ENCODE measurements at places on chromosomes 6 and 20.
A peak's percentile ranks its signal among the peaks of the same experiment; 100 is the strongest.

- peak; percentile 91 for DNase-seq
These were observed 14.6 kb downstream of the TJAP1 start for GRCh38 chr6:43491750-43492661.

GRCh38 chr6:46556053-46556452, 64.8 kb upstream of the RCAN2 start:
- DNase-seq: no peak

- no peak for DNase-seq
These were observed 109.8 kb downstream of the CRYBG1 start for GRCh38 chr6:106470316-106470715.

DNA sequence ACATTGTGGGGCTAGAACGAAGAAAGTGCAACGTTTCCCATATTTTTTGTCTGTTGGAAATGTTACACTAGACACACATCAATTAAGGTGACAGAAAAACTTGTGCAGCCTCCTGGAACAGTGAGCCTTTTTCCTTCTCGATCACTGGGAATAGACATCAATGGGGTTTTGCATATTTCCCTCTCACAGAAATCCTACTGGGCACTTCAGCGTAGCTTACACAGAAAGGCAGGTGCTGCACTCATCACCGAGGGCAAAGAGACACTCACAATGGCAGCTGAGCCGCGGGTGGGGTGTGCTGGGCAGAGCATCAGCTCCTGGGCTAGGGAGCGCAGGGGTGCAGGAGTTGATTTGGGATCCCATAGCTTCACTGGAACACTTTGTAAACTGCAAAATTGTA, 64.5 kb downstream of the THBS2 start:
- no peak for DNase-seq

- DNase-seq: peak; percentile 62
These were observed 862 bp downstream of the UCKL1 start for GRCh38 chr20:63955281-63955826.

- no peak for DNase-seq
These were observed 142.0 kb upstream of the GMDS start for GRCh38 chr6:2387445-2387844.

- DNase-seq: no peak
These were observed 13.9 kb downstream of the JAG1 start for GRCh38 chr20:10659651-10660601.

DNA sequence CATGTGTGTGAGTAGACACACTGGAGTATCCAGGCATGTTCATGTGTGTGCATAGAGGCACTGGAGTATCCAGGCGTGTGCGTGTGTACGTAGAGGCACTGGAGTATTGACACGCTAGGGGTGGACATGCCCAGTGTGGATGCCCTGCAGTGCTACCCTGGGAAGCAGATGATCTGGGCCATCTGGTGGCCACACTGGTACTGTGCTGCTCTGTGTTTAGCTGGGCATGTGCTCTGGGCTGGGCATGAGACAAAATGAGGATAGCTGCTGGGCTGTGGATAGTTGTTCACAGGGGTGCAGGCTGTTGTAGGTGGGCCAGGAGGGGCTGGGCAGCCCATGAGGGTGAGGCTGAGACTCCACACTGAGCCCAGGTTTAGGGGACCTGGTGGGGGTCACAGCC, 24.0 kb upstream of the NPBWR2 start:
- no peak for DNase-seq

DNA sequence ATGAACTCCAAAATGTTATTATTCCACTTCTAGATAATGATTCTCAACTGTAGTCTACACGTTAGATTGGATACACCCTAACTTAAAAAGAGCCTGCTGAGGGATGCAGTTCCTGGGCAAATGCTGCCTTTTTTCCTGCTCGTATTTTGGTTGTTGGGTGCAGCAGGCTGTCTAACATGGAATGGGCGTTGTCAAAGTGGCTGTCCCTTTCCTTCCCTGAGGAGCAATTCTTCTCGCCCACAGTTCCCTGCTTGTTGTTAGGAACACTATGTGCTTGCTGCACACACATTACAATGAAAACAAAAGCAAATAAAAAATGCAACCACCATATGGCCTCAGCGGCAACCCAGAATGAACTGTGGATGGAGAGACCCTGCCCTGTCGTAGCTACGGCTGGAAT, 1.7 kb upstream of the ADGRF5 start:
- no peak for DNase-seq

GRCh38 chr6:159590835-159591234, 102.2 kb downstream of the SOD2 start:
- DNase-seq: no peak

GRCh38 chr6:5899216-5900045, 107.3 kb downstream of the NRN1 start:
- DNase-seq: no peak

DNA sequence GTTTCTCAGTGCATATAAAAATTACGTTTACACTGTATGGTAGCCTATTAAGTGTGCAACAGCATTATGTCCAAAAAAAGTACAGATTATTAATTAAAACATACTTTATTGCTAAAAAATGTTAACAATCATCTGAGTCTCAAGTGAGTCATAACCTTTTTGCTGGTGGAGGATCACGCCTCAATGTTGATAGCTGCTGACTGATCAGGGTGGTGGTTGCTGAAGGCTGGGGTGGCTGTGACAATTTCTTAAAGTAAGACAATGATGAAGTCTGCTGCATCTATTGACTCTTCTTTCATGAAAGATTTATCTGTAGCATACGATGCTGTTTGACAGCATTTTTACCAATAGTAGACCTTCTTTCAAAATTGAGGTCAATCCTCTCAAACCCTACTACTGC, 155.1 kb downstream of the BTBD9 start:
- peak; percentile 36 for DNase-seq

- DNase-seq: no peak
These were observed 7.5 kb downstream of the BTN3A2 start for GRCh38 chr6:26372308-26373144.

DNA sequence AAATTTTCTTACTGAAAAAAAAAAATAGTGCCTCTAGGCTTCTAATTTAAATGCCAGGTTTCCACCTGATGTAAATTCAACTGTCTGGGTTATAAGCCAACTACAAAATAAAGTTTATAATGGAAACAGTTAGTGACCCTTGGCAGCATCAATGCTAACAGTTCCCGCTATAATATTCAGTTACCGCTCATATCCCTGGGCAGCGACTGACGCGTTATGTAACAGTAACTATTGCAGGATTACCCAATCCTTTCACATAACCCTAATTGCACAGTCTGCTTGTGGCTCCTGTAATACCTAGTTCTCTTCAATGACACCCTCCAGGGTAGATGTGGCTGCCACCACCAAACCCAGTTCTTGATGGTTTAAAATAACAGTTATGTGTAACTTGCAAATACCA, 208.6 kb downstream of the MOXD1 start:
- DNase-seq: no peak

- no peak for DNase-seq
These were observed 309.9 kb upstream of the NOX3 start for GRCh38 chr6:155765275-155766194.

DNA sequence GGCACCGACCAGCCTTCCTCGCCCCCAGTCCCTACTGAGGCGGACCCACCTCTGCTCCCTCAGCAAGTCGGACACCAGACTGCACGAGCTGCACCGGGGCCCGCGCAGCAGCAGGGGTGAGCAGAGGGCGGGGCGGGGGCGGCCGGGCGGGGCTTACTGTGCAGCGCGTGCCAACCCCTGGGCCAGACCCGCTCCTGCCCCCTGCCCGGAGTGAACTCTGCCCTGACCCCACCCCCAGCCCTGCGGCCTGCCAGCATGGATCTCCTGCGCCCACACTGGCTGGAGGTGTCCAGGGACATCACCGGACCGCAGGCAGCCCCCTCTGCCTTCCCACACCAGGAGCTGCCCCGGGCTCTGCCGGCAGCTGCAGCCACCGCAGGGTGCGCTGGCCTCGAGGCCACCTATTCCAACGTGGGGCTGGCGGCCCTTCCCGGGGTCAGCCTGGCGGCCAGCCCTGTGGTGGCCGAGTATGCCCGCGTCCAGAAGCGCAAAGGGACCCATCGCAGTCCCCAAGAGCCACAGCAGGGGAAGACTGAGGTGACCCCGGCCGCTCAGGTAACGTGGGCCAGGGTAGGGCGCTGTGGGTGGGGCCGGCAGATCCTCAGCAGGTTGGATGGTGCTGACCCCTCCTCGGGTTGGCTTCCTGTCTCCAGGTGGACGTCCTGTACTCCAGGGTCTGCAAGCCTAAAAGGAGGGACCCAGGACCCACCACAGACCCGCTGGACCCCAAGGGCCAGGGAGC, 1.5 kb upstream of the SLC2A4RG start:
- no peak for DNase-seq

GRCh38 chr20:52047811-52048764, 143.5 kb downstream of the ZFP64 start:
- DNase-seq: no peak

DNA sequence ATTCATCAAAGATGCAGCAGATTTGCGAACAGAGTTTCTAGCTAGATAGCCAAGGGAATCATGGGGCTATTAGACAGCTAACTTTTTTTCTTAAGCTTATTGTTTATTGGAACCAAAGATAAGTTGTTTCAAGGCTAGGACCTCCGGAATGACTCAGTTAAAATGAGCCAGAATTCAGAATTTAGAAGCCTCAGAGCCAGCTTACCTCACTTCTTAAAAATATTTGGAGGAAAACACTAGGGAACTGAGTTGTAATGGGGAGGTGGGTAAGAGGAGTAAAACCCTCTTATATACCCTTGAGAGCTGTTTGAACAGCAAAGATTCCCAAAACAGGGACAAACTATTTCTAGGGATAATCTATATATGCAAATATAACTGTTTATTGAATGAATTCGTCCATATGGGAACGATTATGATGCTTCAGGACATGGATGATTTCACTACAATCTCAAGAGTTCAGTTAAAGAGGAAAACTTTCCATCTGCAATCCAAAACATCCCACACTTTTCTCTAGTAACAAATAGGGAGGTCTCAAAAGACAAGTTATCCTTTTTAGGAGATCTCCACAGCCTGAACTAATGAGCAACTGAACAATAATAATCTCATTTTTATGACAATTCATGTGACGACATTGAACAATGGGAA, 12.6 kb upstream of the CARMIL1 start:
- no peak for DNase-seq

DNA sequence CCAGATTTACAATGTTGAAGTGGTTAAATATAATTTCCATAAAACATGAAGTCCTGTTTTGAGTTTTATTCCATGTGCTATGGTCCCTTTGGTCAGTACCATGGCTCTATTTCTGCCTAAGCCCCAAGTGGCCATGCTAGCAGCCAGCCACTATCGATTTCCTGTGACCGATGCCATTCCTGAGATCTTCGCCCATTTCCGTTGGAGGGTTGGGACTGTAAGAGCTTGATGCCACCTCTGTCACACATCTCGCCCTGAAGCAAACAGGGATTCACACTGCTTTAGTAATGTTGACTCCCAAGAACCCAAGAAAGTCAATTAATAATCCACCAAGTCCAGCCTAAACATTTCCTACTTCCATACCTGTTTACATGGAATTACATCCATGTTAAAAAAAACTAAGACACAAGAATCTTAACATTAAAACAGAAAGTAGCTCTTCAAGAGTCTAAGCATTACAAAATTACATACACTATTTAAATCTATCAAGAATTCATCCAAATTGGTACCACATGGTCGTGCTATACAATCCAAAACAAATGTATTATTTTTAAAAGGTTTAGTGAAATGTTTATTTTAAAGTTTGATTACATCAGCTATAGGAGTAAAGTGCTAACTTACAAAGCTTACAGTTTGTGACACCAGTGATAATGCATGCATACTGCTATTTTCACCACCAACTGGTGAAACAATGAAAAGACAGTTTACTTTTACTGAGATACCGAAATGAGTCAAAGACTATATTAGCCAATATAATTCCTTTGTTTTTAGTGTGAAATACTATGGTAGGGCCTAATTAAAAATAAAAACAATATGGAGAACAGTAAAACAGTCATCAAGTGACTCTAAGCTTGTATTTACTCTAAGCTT, 2.5 kb downstream of the RBM39 start:
- DNase-seq: no peak

- DNase-seq: no peak
These were observed 95.2 kb downstream of the JAG1 start for GRCh38 chr20:10578607-10579006.

DNA sequence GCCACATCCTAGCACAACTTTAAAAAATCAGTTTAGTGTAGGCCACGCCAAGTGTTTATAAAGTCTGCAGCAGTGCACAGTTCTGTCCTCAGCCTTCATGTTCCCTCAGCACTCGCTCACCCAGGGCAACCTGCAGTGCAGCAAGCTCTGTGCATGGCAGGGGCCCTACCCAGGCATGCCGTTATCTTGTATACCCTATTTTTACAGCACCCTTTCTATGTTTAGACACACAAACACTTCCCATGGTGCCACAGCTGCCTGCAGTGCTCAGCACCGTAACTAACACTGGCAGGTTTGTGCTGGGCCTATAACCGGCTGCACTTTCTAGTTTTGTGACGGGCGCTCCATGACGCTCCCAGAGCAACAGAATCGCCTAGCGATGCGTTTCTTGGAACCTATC, 43.8 kb downstream of the ZBTB46 start:
- no peak for DNase-seq

DNA sequence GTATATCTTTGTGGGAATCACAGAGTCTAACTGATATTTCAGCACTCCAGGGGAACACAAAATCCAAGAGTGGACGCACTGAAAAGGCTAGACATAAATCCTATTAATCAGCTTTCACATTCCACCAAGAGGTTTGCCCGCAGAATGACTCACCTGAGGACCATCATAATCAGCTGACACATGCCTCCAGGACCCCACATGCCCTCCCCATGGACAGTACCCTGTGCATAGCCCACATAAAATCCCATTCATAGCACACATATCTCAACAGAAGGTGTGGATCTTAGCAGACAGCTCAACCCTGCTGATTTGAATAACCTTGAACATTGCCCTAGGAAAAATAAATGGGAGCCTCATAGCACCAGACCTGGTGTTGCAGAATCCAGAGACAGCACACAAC, 246.8 kb upstream of the TENT5A start:
- DNase-seq: no peak

DNA sequence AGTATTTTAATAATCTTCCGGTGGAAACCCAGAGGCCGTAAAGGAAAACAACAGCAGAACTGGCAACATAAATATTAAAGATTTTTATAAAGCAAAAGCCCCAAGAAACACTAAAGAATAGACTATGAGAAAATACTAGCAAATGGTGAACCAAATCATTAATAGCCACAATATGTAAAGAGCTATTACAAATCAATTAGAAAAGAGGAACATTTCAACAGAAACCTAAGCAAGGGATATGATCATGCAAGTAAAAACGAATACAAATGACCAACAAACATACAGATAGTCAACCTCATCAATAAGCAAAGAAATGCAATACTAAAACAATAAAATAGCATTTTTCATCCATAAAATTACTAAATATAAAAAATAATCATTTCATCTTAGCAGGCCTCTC, 3.6 kb downstream of the FBXL4 start:
- DNase-seq: no peak

GRCh38 chr6:16698997-16699868, 62.0 kb downstream of the ATXN1 start:
- DNase-seq: no peak

DNA sequence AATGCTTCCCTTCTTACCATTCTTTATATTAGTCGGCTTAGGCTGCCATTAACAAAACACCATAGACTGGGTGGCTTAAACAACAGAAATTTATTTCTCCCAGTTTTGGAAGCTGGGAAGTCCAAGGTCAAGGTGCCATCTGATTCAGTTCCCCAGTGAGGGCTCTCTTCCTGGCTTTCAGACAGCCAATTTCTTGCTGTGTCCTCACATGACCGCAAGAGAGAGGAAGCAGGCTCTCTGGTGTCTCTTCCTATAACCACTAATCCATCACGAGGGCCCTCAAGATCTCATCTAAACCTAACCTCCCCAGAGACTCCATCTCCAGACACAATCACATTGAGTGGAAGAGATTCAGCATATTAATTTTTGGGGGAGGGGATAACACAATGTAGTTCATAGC, 193.0 kb upstream of the SGK1 start:
- DNase-seq: no peak
